ENCODE measurements at places on chromosomes 7 and 10. TPM values are rescaled to one million over a fixed set of nuclear protein-coding genes. Genes with fewer than 3 reads are reported as not detected.

FOXI2 gene
- total RNA-seq: not detected

MEOX2 gene
- total RNA-seq: not detected

TBXAS1 gene
- total RNA-seq: 11.1 TPM

CUL2 gene
- 23.7 TPM for total RNA-seq

CUBN gene
- total RNA-seq: under 0.01 TPM

PTPRN2 gene
- 2.5 TPM for total RNA-seq

ZNF3 gene
- total RNA-seq: 20.3 TPM

All from epithelial cell of proximal tubule (primary cell).